H7 (cell line): ENCODE measurements at places on chromosomes 3 and 15.
A peak's percentile ranks its signal among the peaks of the same experiment; 100 is the strongest.

GRCh38 chr15:95497634-95498033, 832.9 kb upstream of the NR2F2 start:
- no peak for DNase-seq

DNA sequence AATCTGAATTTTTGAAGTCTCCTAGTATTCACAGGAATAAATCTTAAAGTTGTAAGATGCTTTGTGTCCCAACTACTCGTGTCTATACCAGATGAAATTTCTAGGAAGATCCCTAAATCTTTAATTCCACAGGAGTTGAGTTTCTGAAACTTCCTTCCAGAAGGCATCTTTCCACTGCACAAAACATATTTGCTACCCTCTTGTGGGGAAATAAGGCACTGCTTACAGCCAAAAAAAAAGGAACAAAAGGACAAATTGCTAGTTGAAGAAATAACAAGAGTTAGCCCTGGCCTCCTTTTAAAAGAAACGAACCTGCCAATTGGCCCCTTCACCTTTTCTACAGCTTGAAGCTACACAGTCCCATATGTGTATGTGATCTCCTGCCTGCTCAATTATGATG, 54.0 kb downstream of the TAFA4 start:
- no peak for DNase-seq

DNA sequence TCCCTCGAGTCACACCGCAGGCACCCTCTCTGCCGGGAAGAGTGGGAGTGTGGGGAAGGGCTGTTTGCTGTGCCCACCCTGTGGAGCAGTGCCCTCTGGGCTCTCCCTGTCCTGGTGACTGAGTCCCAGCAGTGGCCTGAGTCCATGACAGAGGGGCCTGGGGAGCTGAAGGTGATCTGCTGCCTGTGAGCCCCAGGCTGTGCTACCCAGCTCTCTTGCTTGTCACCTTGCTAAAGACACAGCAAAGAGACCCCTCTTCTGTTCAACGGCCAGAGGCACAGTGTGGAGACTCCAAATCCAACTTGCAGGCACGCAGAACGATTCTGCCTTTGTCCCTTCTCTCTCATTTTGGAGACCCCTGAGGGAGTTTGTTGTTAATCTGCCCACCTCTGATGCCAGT, 232.6 kb downstream of the OPA1 start:
- DNase-seq, result no peak

DNA sequence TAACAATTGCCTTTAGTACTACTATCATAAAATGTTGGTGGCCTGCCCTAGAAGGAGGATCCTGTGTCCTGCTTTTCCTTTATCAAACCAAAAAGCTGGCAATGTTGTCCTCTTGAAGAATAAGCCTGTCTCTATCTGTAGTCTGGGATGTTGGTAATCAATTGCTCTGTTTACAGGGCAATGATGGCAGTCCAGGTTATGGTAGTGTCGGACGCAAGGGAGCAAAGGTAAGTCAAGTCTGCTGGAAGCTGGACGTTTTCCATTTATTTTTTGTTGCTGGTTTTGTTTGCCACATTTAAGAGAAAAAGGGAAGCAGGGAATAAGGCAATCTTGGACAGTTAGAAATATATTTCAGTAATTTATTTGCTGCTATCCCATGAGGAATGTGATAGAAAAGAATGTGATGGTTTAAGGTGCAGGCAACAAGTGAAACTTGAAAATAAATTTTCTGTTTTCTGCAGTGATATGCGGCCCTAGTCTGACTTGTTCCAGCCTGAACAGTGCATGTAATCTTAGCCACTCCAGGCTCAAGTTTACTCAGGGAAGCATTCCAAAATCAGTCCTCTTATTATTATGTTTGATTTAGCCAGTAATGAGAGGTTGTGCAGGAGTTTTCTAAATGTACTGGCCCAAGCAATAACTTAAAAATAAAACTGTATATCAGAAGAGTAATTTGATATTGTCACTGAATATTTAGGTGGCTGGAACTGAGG, 110.3 kb downstream of the COL6A6 start:
- no peak for DNase-seq

GRCh38 chr15:68687136-68687735, 108.4 kb downstream of the CORO2B start:
- DNase-seq, result no peak

GRCh38 chr3:12954891-12955650, 113.7 kb upstream of the RPL32 start:
- peak; percentile 68 for DNase-seq

- no peak for DNase-seq
These were observed 6.7 kb downstream of the STRIT1 start for GRCh38 chr3:155286736-155287135.

DNA sequence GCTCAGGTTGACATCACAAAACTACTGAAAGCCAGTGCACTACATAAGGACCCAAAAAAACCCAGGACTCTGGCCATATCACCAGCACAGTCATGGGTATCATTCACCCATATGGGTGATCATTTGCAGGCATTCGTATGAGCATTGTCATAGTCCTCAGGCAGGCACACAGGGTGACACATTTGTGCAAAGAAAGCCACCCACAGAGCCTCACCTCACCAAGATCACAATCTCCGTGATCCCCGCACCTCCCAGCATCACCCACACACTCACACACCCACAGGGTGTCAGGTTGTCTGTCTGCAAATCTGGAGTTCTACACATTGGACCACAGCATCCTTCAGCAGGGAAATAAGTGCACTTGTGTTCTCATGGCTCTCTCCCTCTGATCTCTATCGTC, 166.0 kb upstream of the LPP start:
- no peak for DNase-seq

DNA sequence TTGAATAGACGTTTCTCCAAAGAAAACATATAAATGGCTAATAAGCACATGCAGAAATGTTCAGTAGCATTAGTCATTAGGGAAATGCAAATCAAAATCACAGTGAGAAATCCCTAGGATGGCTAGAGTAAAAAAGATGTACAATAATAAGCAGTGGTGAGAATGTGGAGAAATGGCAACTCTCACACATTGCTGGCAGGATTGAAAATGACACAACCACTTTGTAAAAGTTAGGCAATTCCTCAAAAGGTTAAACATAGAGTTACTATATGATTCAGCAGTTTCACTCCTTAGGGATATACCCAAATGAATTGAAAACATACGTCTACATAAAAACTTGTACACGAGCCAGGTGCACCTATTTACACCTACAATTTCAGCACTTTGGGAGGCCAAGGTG, 108.7 kb downstream of the ITPR1 start:
- no peak for DNase-seq

DNA sequence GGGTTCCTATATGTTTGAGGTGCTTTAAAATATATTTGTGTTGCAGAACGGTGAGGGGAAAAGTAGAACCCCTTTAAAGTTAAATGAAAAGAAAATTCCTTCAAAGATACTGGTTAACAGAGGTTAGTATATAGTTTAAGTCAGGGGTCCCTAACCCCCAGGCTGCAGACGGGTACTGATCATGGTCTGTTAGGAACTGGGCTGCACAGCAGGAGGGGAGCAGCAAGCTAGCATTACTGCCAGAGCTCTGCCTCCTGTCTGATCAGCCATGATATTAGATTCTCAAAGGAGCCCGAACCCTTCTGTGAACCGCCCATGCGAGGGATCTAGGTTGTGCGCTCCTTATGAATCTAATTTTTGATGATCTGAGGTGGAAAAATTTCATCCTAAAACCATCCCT, 37.5 kb upstream of the RFX7 start:
- DNase-seq, result no peak

- DNase-seq, result no peak
These were observed 124.8 kb downstream of the EEFSEC start for GRCh38 chr3:128278130-128278529.

- no peak for DNase-seq
These were observed 12.1 kb upstream of the APBA2 start for GRCh38 chr15:28873585-28874190.

- no peak for DNase-seq
These were observed 141.7 kb upstream of the MBNL1 start for GRCh38 chr3:152127058-152127457.

DNA sequence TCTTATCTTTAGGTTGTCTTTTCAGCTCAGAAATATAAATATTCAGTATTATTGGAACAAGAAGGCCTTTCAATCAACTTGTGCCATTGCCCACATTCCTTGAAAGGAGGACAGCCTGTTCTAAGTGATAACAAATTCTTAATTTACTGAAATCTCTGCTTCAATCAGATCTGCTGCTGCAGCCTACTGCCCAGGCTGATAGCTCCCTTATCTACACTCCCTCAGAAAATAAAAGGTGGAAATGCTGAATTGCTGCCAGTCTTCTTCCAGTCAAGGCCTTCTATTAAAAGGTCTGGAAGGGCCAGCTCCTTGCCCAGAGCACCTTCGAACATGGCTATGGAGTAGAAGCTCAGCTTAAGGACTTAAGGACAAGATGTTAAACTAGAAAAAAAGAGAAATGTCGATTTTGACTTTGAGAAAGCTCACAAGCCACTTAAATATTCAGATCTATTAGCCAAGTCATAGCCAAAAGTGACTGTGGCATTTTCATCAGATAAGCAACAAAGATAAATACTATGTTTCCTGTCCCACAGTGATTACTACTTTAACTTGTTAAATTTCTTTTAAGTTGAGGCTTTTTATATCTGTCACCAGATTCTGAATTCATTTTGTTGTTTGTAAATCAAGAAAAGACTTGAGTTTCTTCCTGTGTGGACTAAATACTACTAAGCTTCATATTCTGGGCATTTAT, 480.5 kb upstream of the CBLB start:
- DNase-seq, result no peak

- no peak for DNase-seq
These were observed 36.0 kb downstream of the CCDC54 start for GRCh38 chr3:107413264-107413663.

DNA sequence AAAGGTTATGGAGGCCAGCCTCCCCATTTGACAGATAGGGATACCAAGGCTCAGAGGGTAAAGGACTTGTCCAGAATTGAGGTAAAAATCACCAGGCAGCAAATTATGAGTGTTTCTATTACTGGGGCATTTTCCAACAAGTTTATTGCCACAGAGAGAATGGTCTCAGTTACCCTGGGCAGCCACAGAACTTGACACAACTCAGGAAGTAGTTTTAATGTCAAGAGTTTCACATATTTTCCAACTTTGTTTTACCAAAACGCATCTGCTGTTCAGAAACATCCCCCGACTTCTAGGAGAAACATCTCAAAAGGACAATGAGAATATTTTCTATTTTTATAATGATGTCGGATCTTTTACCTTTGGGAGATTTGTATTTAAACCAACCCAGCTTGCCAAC, 107.5 kb upstream of the MRPS22 start:
- no peak for DNase-seq

GRCh38 chr15:61621146-61621545, 392.0 kb upstream of the RORA start:
- peak; percentile 32 for DNase-seq

- DNase-seq, result no peak
These were observed 133.9 kb downstream of the DIPK2A start for GRCh38 chr3:144105542-144105941.

DNA sequence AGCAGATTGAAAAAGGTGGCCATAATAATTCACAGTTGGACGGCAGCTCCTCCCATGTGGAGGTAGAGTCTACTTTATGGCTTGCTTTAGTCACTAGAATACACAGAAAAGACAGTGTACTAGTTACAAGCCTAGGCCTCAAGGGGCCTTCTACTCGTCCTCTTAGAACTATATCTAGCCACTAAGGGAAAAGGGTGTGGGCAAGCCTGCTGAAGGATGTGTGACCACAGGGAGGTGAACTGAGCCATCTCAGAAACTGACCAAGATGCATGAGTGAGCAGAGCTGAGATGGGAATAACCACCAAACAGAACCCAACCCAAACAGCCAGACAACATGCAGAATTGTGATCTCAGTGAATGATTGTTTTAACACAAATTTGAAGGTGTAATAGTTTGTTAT, 335.6 kb upstream of the LMCD1 start:
- no peak for DNase-seq

DNA sequence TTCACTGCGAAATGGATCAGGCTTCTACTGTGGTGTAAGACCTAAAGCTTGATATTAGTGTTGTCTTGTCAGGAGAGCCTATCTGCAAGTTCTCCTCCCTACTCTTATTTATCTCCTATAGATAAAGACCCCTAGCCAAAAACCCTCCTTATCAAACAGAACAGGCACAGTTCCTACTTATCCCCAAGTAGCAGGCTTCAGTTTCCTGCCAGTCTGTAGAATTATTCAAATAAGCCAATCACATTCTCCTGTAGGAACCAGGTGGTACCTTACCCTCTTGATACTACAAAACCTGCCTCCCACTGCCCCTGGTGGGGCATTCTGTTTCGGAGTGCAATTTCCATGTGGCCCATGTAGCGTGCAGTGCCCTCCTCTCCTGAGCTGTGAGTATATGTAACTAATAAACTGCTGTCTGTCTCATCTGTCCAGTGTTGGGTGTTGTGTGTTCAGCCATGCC, 28.7 kb downstream of the HDGFL3 start:
- DNase-seq, result no peak

DNA sequence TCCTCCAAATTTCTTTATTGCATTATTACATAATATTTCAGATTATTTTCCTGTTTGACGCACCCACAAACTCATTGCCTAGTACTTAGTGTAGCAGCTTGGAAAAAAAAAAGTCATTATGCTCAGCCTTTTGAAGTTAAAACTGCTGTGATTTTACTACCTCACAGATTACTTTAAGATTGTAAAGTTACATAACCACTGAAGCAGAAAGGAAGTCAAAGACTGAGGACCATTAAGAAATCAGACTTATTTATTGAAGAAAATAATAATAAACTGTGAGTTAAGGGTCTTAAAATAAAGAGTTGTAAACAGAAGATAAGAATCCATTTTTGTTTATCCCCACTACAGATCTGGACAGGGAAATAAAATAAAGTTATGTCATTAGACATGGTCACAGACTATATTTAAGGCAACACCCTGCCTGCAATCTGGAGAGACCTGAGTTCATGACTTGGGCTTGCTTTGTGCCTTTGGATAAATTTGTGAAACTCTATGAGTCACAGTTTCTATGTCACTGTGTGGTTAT, 212.1 kb upstream of the ROBO2 start:
- no peak for DNase-seq

DNA sequence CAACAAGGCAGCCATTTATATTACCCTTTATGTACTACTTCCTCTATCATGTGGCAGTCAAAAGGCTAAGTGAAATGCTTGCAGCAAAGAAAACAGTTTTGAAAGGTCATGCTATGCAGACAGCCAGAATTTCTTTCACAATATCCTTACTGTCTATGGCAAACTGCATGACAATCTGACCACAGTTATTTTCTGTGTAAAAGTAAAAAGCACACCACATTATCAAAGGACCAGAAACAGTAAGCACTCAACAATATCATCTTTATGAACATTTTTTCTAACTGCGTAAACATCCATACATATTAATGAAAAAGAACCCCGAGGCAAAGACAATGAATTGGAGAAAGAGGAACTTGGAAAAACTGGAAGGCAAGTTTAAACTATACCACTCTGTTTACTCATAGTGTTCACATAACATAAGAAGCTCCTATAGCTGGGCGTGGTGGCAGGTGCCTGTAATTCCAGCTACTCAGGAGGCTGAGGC, 47.9 kb downstream of the PIK3CB start:
- no peak for DNase-seq
